ENCODE measurements at places on chromosomes 16 and 17.

DNA sequence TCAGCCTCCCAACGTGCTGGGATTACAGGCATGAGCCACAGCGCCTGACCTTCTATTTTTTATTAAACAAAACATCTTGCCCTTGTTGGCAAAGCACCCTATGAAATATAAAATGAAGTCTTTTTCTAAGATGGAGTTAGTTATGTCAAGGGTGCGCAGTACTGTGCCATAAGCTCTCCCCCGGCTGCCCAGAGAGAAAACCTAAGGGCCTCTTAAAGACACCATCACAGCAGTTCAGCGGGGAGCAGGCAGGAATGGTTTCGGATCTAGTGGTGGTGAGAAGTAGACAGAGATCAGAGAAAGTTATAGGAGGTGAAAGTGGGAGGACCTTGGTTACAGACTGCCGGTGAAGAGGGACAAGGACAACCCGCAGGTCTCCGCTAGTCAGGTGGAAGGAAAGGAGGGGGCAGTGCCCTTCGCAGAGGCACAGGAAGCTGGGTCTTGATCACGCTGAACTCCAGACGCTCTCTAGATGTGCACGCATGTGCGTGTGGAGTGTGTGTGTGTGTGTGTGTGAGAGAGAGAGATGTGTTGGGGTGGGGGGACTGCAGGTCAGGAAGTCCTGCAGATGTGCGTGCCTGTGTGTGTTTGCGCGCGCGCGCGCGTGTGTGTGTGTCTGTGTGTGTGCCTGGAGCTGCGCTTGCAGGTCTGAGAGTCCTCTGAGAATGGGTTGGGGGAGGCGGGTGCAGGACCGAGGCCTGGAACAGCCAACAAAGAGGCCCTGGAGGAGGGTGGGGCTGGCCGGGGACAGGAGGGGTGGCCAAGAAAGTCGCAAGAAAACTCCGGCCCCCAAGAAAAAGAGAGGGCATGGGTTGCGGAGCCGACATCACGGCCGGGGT, 748 bp upstream of the CMTM3 start:
- DNase-seq = no peak

DNA sequence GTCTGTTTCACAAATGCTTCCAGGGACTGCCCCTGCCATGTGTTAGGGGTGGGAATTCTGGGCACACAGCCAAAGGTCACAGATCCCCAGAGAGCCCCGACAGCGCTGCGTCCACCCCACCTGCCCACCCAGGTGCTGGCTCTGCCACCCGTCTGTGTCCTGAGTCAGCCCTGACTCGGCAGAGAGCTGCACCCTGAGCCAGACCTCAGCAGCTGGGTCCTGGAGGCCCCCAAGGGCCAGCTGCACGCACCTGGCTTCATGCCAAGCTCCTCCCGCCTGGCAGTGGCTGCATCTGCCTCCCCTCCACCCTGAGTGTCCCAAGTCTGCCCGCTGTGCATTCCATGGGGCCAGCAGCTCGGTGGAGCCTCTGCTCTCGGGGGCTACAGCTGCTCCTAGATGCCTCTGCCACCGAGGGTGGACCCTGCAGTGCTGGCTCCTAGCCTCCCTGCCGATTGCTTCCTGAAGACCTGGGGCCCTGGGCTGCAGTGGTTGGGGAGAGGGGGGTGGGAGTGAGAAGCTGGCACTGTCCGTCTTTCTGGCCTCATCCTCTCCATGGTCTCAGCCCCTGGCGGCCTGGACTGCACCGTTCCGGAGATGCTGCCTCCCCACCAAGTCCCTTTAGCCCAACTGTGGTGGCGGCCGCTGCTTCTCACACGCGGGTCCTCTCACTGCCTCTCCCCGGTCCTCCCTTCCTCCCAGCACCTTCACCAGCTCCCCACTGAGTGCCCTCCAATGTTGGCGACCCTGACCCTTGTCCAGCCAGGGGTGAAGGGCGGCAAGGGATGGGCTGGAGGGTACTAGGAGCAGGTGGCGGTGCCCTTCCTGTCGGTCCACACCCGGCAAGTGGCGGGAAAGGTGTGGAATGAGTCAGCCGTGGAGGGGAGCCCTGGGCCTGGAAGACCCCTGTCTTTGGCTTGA, 3.0 kb downstream of the SECTM1 start:
- DNase-seq = no peak

DNA sequence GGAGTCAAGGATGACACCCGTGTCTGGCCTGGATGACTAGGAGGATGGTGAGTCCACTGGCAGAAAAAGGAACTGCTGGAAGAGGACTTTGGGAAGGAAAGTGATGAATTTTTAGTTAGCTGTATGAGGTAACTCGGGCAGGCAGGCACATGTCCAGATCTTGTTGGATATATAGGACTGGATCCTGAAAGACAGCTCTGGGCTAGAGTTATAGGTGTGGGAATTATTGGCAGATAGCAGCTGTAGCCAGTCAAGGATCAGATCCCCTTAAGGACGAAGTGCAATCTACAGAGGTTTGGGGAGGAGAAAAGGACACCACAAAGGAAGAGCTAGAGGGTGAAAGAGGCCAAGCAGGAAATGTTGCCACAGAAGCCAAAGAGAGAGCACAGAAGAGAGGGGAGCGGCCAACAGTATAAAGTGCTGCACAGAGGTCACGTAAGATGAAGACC, 10.1 kb downstream of the CYB5D1 start:
- DNase-seq = no peak

- DNase-seq = no peak
These were observed 26.0 kb downstream of the COPZ2 start for GRCh38 chr17:48011405-48012150.

GRCh38 chr17:17666111-17666714, 15.0 kb upstream of the RAI1 start:
- no peak for DNase-seq

- no peak for DNase-seq
These were observed 17.0 kb downstream of the CRYM start for GRCh38 chr16:21260870-21261791.
